Activated T-cell treated with anti-CD3 and anti-CD28 coated beads for 1 hour (primary cell): ENCODE measurements at places on chromosomes 4 and X.

- DNase-seq = no peak
Observed at GRCh38 chrX:65451663-65452062, 82.9 kb downstream of the LAS1L start.

DNA sequence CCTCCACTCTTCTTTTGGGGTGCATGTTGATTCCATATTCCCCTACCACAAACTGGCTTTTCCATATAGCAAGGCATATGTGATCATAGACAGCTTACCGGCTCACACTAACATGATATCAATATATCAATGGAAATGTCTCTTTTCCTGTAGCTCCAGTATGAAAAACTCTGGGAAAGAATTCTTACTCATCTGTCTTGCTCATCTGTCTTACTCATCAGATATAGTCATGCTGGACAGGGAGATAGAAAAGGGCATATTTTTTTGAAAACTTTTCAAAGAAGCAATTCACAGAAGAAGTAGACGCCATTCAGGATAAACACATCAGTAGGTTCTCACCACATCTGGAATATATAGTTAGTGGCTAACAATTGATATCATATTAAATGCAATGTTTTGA is 794.7 kb downstream of the RAB28 start:
- DNase-seq = no peak

DNA sequence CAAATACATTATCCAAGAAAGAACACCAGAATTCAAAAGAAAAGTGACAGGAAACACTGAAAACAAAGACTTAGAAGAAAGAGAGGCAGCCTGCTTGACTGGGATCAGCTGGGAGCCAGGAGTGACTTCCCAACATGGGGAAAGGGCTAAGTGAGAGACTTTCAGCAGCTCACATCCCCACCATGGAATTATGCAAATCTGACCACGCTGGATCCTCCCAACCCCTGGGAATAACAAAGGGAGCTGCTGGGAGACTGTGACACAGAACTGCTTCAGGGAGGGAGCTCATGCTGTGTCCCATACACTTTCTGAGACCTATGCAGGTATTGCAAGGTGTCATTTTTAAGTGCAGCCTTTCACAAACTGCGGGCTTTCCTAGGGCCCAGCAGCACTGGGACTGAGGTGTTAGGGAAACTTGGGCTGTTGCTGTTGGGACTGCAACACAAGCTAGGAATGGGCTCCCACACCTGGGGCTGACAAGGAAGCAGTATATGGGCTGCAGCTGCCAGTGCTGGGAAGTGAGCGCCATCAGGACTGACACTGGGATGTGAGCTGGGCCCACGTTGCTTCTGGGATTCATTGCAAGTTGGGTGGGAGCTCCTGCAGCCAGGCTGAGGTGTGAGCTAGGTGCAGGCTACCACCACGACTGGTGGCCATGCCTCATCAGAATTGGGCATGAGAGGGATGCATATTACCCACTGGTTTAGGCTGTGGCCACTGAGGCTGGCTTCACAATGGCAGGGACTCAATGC is 139.1 kb downstream of the KDR start:
- DNase-seq = no peak

DNA sequence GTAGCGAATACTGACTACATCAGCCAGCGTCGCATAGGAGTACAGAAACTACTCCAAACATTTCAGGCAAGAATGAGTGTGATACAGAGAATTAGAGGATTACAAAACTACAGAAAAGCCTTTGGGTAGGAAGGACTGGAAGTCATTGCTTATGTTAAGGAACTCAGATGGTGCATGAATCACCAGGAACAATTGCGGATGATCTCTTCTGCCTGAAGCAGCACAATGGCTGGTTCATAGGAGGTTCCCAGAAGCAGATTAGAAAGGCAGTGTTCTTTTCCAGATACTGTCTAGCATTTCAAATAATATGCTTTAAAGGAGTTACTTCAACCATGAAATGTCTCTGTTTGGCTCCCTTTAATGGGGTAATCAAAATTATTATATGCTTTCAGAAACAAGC is 42.5 kb upstream of the MAP9 start:
- DNase-seq = no peak

DNA sequence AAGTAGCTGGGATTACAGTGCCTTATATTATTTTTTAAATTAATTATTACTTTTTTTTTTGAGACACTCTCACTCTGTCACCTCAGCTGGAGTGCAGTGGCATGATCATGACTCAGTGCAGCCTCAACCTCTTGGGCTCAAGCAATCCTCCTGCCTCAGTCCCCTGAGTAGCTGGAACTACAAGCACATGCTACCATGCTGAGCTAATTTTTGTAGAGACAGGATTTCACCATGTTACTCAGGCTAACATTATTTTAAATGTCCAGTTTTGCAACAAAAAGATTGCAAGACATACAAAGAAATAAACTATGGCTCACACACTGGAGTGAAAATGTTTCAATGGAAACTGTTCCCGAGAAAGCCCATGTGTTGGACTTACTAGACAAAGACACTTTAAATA is 59.2 kb downstream of the MND1 start:
- DNase-seq = no peak

DNA sequence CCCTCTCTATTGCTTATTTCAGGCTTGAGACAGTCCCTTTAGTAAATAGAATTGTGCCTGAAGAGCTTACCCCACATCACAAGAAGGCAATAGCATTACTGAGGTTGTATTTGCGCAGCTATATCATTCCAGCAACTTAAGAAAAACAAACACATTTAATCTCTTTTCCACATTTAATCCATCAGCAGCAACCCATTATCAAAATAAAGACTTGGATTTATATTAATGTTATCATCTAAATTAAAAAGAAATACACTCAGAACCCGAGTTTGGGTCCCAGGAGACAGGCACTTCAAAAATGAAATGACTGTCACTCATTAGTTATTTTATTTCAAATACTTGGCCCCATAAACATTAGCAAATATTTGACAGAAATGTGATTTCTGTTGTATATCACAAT is 10.4 kb downstream of the TFDP3 start:
- no peak for DNase-seq

GRCh38 chrX:18929775-18930174 is 54.1 kb downstream of the PHKA2 start:
- DNase-seq = no peak

- no peak for DNase-seq
Observed at GRCh38 chr4:140236654-140237169, 82.7 kb upstream of the MAML3 start.

GRCh38 chr4:152283801-152284470 is 252.0 kb downstream of the FBXW7 start:
- no peak for DNase-seq

DNA sequence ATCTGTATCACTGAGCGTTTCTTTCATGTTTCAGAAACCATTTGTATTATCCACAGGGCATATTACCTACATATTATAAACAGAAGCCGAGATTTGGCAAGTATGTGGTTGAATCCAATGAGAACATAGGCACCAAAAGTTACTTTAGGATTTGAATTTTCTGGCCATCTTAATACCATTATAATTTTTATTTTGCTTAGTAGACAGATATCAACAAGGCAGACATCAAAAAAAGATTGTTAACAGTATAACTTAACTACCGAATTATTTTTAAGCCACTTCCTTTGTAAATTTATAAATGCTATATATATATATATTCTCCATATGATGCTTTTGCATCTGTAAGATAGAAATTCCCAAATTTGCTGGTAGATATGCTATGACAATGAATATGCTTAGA is 2.2 kb downstream of the GUCY1B1 start:
- no peak for DNase-seq

GRCh38 chr4:3834186-3834662 is 68.0 kb downstream of the ADRA2C start:
- DNase-seq = no peak

DNA sequence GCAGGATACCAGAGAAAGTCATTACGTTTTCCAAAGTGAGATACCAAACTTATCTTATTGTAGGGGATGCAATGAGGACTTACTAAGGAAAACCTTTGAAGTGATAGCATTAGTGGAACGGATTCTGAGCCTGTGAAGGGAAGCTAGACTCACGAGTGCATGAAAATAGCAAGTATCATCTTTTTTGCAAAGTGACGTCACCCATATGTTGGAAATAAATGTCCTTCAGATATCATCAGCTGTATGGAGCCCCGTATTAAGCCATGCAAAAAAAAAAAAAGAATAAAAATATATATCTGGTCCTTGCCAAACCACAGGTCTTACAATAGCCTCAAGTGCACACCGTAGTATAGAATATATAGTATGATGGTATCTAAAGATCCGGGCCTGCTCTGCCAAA is 46.8 kb upstream of the ITM2A start:
- no peak for DNase-seq

GRCh38 chrX:71224098-71224708 is 1.2 kb downstream of the GJB1 start:
- no peak for DNase-seq

- DNase-seq = no peak
Observed at GRCh38 chrX:16807548-16807947, 21.3 kb downstream of the TXLNG start.

DNA sequence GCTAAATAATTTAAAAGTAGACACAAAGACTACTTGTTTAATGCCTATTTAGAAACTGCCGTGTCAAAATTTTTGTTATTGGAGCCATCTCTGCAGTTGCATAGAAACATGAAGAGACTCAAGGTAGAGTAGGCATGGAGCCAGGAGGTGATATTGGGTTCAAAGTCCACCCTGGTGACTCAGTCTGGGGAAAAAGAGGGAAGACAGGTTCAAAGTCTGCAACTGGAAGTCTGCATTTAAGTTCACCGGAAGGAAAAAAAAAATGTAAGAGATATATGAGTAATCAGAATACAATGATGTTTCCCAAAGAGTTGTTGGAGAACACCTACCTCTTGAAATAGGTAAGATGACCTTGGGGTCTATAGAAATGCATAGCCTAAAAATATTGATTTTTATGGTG is 67.4 kb upstream of the QRFPR start:
- DNase-seq = no peak

GRCh38 chrX:15214588-15214987 is 55.3 kb downstream of the ASB9 start:
- no peak for DNase-seq

- DNase-seq = no peak
Observed at GRCh38 chr4:104457308-104457981, 37.2 kb downstream of the CXXC4 start.

- DNase-seq = no peak
Observed at GRCh38 chr4:59960143-59960542, 1240.0 kb upstream of the ADGRL3 start.

- no peak for DNase-seq
Observed at GRCh38 chrX:68658530-68658929, 11.1 kb downstream of the STARD8 start.

DNA sequence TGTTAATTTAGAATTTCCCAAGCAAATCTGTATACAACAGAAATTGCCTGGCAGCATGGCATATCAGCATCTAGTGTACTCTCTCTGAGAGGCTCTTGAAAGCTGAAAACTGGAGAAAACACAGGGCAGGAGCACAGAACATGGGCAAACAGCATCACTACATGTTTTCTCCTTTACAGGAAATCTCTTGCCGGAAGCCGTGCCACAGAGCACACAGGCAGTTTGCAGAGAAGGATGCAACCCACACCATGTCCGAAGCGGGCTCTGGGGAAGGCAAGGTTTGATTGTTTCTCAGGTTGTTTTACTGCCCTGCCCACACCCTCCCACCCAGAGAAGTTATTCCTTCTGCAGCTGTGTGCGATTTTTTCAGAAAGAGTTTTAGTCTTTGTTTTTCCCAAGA is 41.1 kb upstream of the FAM9C start:
- peak; percentile 33 for DNase-seq

DNA sequence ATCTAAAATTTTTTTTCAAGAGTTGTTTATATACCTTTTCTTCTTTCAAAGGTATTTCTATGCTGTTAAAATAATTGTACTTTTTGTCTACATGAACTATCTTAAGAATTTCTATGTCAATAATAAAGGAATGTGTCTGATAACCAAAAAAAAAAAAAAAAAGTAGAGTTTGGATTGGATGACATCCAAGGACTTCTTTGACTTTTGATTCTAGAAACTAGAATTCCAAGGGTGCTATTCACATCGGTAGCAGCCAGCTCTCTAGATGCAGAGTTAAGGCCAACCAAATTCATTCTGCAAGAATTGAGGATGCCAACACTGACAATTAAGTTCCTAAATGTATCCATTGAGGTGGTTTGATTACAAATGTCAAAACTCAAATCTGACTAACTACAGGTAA is 42.0 kb upstream of the PRKG2 start:
- DNase-seq = no peak

DNA sequence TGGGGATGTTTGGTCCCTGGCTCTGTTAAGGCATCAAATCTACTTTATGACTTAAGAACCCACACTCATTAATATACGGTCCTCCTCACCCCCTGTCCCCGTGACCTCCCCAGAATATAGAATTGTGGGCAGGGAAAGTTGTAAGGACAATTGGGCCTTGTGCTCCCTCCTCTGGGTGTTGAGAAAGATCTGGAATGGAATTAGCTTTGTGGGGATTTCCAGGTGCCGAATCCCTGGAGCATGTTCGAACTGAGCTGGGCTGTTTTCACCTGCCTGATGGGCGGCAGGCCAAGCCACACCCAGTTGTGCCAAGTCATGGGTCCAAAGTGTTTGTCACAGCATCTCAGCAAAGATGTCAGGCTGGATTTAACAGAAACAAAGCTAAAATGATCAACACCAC is 349.3 kb upstream of the KLF3 start:
- no peak for DNase-seq

GRCh38 chr4:150256841-150257730 is 178.8 kb downstream of the DCLK2 start:
- DNase-seq = no peak

- no peak for DNase-seq
Observed at GRCh38 chr4:156788782-156789181, 182.8 kb downstream of the PDGFC start.

DNA sequence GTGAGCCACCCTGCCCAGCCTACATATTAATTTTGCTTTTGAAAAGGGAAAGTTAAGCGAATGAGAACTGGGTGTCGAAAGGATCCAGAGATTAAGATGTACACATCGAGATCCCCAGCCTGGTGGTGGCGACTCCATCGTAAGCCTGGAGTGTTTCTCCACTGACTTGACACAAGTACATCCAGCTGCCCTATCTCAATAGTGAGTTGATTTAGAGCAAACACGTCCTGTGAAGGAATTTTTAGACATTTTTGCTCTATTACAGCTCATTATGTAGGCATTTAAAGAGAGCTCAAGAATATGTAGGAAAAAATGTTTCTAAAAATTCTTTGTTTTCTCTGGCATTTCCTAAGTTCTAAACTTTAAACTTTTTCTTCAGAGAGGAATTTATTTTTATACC is 11.7 kb upstream of the CLDN34 start:
- DNase-seq = no peak

GRCh38 chr4:24594887-24595286 is 10.5 kb upstream of the DHX15 start:
- no peak for DNase-seq
